H7 (cell line): ENCODE measurements at places on chromosomes 11 and 22.

GRCh38 chr11:87722756-87723565 lies 452.3 kb downstream of the RAB38 start:
- peak; percentile 8 for DNase-seq

DNA sequence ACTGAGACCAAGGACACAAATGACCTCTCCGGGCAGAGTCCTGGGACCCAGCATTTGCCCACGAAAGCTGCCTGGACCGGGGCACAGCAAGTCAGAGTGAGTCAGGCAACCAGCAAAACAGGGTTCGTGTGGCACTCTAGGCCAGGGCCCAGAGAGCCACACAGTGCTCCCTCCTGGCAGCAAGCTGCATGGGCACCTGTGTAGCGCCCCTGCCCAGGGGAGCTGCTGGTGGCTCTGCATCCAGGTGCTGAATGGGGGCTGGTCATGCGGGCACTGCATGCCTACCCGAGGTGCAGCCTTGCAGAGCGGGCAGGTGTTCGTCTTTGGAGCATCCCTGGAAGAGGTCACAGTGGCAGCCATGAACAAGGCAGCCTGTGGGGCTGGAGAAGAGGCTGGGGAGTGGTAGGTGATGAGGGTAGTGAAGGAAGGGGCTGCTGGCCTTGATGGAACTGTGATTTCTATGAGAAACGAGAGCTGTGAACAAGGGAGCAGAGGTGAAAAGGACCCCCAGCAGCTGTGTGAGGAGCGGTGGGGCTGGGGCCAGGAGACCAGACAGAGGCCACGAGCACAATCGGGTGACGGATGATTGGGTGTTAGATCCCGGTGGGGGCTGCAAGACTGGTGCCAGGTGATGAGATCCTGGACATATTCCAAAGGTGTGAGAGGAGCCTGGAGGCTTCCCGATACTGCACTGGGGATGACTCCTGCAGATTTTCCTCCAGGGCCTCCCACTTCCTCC lies 63.3 kb downstream of the DGCR2 start:
- peak; percentile 55 for DNase-seq

- DNase-seq = no peak
Observed at GRCh38 chr11:46363031-46363407, 15.8 kb downstream of the DGKZ start.

GRCh38 chr11:134587345-134587744 lies 175.3 kb upstream of the B3GAT1 start:
- DNase-seq = no peak

DNA sequence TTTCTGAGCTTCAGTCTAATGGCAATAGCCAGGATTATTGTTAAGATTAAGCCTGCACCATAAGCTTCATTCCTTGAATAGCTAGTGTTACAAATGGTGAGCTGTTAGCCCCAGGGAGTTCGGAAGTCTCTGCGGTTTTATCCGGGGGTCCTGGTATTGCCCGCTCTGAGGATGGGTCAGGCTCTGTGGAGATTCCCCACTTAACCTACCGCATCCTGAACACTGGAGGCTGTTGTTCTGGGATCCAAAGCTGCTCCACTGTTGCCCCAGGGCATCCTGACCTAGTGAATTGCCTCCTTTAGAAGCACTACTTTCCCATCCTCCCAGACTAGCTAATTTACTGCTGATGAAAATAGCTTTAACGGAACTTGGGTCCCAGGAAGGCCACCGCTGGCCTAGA lies 14.5 kb upstream of the PEX26 start:
- no peak for DNase-seq

DNA sequence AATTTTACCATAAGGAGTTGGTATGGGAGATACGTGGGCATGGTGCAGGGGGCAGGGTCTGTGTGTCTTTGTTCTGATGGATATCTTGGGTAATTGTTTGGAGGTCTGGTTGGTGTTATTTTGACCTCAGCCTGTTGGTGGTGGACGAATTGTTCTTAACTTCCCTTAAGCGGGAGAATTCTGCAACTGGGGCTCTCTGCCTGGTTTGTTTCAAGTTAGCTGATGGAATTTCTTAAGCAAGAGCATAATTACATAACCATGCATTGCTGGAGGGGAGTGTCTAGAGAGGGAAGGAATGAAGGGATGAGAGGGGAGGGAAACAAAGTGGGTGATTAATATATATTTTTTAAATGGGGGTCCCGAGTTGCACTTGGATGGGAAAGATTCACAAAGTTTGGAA lies 908.5 kb upstream of the RAG2 start:
- no peak for DNase-seq

DNA sequence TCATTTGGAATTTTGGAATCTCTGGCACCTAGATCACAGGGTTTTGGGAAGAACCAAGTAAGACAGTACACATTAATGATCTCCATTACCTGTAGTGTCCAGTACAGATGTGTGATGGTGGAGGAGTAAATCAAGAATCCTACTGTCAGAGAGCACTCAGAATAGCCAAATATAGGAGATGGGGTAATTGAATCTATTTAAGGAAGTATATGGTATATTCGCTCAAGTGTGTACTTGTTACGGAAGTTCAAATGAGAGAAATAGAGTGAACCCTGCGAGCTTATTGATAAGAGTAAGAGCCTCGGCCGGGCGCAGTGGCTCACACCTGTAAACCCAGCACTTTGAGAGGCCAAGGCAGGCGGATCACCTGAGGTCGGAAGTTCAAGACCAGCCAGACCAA lies 2.2 kb downstream of the SPCS2 start:
- DNase-seq = no peak

DNA sequence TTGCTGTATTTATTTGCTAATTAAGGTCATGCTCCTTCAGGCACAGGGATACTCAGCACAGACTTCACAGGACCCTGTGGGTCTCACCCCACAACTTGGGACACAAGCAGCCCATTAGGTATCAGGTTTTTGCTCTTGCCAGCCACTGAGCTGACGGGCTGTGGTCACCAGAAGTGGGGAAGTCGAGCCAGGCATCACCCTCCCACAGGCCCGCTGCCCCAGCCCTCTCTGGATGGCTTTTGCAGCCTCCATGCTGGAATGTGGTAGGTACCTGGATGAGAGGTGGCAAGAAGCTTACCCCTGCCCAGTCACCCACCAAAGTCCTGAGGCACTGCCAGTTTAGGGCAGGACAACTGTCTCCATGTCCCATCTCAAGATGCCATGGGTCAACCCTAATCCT lies 88.4 kb downstream of the PAX6 start:
- DNase-seq = no peak

DNA sequence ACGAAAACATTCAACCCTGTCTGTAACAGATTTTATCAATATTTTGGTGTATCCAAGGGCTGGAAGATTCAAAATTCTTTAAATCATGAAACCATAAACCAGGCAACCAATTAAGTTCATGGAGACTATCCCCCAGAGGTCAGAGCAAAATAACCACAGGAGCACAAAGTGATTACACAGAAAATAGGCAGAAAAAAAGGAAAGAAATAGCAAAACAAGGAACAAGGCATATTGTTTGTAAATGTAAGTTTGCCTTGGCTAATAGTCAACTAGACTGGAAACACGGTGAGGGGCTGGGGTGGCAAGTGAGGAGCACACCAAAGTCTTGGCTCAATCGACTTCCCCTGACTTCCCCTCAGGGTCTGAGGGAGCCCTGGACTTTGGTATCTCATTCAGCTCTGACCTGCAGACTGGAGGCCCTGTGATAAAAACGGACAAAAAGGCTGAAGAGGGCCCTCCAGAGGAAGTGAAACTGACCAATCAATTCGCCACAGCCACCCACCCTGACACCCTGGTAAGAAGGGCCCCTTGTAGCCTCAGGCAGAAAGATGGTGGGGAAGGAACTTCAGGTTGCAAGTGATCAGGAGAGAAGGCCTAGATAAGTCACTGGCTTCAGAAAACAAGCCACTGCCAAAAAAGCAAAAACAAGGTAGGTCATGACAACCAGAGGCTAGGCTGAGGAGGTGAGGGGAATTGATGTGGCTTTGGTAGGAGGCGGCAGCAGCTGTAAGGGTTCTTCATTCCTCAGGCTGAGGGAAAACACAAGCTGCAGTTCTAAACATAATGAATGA lies 1.8 kb downstream of the SIK3 start:
- peak; percentile 65 for DNase-seq

DNA sequence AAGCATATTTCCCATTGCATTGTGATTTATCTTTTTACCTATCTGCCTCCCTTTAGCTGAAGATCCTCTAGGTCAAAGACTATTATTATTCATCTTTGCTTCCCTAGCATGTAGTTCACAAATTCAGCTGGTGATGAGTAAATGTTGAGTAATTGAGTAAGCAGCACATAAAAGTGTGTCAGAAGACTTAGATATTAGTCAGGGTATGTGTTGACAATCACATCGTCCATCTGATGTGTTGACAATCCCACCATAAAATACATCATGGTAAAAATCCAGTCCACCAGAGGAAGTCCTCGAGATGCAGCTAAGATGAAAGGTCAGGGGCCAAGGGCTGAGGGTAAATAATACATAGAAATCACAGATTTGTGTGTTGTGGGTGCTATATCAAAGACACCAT lies 22.9 kb upstream of the ABTB2 start:
- DNase-seq = no peak

DNA sequence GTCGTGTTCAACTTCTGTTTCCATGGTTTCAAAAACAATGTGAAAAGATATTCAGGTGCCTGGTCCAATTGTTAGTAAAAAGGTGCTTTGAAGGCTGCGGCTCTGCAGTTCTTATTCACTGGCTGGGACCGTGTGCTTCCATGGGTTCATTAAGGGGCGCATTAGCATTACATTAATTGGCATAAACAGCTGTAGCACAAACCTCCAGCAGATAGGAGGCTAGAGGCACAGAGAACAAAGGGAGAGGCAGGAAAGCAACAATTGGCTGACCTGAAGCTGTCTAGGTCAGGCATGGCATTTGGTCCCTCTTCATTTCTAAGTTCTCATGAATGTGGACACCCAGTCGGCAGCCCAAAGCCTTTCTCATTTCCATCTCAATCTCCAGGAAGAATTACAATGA lies 16.6 kb downstream of the PAK1 start:
- peak; percentile 47 for DNase-seq

DNA sequence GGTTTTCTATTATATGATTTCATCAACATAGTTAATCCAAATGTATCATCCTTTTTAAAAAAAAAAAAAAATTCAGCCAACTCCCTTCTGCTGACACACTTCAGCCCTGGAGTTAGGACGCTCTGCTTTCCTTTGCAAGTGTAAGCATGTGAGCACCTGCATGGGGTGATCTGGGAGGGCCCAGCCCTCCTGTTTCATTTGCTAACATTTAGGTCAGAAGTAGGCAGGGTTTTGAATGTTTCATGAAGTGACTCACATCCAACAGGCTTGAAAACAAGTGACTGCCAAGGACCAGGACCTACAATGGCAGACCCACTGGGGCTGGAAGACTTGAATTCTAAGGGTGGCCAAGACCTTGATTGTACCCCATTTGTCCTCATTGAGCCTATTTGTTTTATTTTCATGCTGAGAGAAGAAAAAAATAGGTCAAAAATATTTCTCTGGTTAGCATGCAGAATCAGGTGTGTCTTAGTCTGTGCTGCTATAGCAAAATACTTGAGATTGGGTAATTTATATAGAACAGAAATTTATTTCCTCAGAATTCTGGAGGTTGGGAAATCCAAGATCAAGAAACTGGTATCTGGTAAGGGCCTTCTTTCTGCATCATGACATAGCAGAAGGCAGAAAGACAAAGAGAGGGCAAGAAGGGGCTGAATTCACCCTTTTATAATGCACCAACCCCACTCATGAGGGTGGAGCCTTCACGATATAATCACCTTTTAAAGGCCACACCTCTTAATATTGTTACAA lies 137.6 kb downstream of the CD44 start:
- DNase-seq = no peak

DNA sequence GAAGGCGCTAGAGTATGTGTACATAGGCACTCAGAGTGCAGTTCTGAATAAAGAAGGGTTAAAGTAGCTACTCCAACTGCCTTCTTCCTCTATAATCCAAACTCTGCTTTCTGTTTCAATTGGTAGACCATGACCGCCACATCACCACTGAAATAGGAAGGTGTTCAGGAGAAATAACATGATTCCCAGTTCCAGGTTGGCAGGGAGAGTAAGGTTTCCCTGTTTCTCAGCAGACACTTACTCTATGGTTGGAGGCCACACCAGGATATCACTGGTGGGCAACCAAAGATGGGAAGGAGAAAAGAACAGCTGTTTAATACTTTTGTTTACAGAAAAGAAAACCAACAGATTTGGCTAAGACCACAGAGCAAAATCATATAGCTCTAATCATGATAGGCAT lies 37.9 kb downstream of the PAK1 start:
- DNase-seq = no peak

GRCh38 chr11:75311858-75312288 lies 39.6 kb downstream of the ARRB1 start:
- DNase-seq = peak; percentile 45

- no peak for DNase-seq
Observed at GRCh38 chr22:19824926-19825339, 29.7 kb downstream of the GNB1L start.

- no peak for DNase-seq
Observed at GRCh38 chr11:35800970-35801953, 138.7 kb downstream of the TRIM44 start.

- DNase-seq = no peak
Observed at GRCh38 chr22:33242078-33242477, 183.9 kb upstream of the SYN3 start.

- DNase-seq = no peak
Observed at GRCh38 chr11:57624864-57625263, 24.8 kb downstream of the YPEL4 start.

DNA sequence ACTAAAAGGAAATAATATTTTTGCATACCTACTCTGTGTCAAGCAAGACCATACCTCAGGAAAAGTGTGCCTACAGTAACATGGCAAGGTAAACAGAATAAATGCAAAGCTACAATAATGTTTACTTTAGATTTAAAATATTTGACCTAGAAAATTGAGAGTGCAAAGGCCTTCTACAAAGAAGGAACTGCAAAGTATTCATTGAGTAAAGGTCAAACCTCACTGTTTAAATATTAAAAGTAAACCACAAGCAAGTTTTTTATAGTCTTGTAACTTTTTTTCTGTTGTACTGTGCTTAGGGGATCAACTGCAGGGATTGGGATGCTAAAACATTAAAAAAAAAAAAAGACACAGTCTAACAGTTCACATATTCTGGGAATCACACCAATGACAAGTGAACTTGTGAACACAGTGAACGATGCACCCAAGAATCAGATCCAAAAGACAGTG lies 48.8 kb downstream of the CWF19L2 start:
- DNase-seq = no peak

GRCh38 chr11:33606762-33607161 lies 93.9 kb downstream of the C11orf91 start:
- DNase-seq = no peak

- DNase-seq = no peak
Observed at GRCh38 chr11:68365943-68366435, 53.6 kb downstream of the LRP5 start.

DNA sequence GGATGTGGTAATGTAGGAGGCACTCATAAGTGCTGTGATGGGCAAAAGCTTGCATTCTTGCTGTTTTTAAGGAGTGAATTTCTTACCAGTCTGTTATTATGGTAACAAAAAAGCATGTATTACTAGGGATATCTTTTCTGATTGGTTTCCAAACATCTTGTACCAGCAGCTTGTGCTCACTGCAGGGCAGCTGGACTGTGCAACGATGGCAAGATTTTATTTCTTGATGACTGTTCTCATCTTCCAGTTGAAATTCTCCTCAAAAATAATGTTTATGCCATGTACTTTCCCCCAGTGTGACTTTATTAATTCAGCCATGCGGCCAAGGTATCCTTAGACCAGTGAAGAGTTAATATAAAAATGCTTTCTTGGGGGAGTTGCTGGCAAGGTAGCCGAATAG lies 35.4 kb downstream of the EMSY start:
- DNase-seq = no peak

GRCh38 chr22:35441489-35442100 lies 41.7 kb downstream of the MCM5 start:
- DNase-seq = no peak

GRCh38 chr11:14668731-14669301 lies 25.2 kb downstream of the PDE3B start:
- DNase-seq = no peak

GRCh38 chr22:30308518-30309230 lies 18.1 kb downstream of the TBC1D10A start:
- no peak for DNase-seq
